Prostate gland (tissue), 2 donors: ENCODE measurements at places on chromosomes 2 and 18. TPM values are rescaled to one million over a fixed set of nuclear protein-coding genes. Genes with fewer than 3 reads are reported as not detected.
A peak's percentile ranks its signal among the peaks of the same experiment; 100 is the strongest.

DNA sequence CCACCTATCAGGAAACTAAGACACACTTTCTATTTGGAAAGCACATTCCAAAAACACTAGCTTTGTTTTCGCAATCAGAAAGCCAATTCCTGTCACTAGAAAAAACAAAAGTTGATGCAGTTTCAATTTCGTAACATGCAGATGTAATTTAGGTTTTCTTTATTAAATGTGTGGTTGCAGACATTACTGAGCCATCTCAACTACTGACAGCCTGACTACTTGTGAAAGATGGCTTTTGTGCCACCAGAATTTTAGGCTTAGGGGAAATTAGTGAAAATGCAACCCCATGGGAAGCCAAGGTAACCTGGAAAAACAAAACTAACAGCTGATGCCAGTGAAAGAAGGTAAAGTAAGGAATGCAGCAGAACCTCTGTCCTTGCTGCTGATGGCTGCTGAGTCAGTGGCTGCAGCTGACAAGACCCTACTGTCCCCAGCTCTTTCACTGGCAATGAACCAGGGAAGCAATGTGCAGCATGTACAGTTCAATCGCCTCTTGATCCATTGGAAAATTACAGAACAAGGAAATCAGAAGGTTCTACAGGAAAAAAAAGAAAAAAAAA, 34.9 kb downstream of the FEZ2 start:
- H3K4me3 ChIP-seq, result no peak overlapping the region
- no peak for DNase-seq
- H3K4me1 ChIP-seq, result no peaks in the 10 kb centered on the region
- no peaks in the 10 kb centered on the region for H3K27me3 ChIP-seq

DNA sequence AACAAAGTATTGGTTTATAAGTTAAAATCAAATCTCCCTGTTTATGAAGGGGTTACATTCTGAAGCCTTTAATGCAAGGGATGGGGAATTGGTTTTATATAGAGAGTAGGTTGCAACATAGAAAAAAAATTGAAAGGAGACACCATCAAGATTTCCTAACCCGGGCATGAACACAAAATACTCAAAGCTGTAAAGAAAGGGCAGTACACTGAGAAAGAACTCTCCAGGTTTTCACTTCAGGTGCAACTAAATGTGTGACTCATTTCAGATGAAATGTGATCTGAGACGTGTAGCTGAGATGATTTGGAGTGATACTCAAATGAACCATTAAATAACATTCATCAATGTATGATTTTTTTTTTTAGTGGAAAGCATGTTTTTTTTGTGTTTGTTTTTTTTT, 43.6 kb downstream of the SANBR start:
- H3K27me3 ChIP-seq, result no peaks in the 10 kb centered on the region
- no peak overlapping the region for H3K27ac ChIP-seq
- H3K36me3 ChIP-seq, result no peaks in the 10 kb centered on the region
- no peak for DNase-seq

GRCh38 chr18:48956356-48956755, 5.6 kb upstream of the SMAD7 start:
- no peaks in the 10 kb centered on the region for H3K4me1 ChIP-seq
- no peaks in the 10 kb centered on the region for H3K27me3 ChIP-seq
- no peak overlapping the region for H3K4me3 ChIP-seq
- DNase-seq, result no peak
- no peaks in the 10 kb centered on the region for H3K36me3 ChIP-seq
- peak overlapping the region; percentile 25 for H3K27ac ChIP-seq

DNA sequence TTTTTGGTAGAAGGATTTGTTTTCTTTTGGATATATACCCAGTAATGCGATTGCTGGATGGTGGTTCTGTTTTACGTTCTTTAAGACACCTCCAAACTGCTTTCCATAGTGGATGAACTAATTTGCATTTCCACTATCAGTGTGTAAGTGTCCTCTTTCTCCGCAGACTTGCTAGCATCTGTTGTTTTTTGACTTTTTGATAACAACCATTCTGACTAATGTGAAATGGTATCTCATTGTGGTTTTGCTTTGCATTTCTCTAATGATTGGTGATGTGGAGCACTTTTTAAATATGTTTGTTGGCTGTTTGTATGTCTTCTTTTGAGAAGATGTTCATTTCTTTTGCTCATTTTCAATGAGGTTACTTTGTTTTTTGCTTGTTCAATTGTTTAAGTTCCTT, 260.9 kb upstream of the CWC22 start:
- no peaks in the 10 kb centered on the region for H3K36me3 ChIP-seq
- no peaks in the 10 kb centered on the region for H3K4me1 ChIP-seq
- H3K27me3 ChIP-seq, result no peaks in the 10 kb centered on the region
- no peak for DNase-seq
- H3K27ac ChIP-seq, result no peak overlapping the region
- no peak overlapping the region for H3K4me3 ChIP-seq

GRCh38 chr2:46535360-46535759, 56.0 kb downstream of the TMEM247 start:
- no peak overlapping the region for H3K4me3 ChIP-seq
- H3K27me3 ChIP-seq, result no peaks in the 10 kb centered on the region
- no peak overlapping the region for H3K27ac ChIP-seq
- no peak for DNase-seq
- no peaks in the 10 kb centered on the region for H3K4me1 ChIP-seq

DNA sequence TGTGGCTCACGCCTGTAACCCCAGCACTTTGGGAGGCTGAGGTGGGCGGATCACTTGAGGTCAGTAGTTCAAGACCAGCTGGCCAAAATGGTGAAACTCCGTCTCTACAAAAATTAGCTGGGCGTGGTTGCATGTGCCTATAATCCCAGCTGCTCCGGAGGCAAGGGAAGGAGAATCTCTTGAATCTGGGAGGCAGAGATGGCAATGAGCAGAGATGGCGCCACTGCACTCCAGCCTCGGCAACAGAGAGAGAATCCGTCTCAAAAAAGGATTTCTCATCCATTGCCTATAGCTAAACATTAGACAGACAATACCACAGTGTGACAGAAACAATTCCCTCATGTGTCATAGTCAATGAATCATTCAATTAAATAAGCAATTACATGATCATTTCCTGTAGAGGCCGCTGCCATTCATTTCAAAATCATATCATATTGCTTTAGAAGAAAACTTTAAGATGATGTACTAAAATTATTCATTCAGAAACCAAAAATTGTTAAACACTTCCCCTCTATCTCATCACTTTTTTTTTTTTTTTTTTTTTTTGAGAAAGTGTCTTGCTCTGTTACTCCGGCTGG, 69.5 kb upstream of the TGIF1 start:
- no peak overlapping the region for H3K27ac ChIP-seq
- no peaks in the 10 kb centered on the region for H3K36me3 ChIP-seq
- no peak overlapping the region for H3K4me3 ChIP-seq

DNA sequence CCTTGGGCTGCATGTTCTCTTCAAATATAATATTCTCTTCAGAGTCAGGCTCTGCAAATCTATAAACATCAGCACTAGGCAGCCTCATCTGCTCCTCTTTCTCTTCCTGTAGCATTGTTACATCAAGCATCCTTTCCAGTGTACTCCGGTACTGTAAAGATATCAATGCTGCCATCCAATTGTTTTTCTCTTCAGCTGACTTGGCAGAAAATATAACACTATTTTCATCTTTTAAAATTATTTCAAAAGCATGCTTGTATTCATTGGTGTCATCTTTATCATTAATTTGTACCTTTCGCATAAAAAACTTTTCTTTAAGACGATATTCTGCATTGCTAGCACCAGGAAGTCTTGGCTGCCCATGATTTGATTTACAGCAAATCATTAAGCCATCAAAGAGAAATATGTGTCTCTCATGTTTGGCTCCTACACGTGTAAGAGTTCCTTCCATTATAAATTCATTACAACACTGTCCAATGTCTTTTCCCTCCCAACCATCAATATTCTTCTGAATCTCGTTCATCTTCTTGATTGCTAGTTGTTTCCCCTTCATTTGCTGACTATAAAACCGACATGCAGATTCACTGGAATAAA, 98.1 kb downstream of the SOS1 start:
- H3K36me3 ChIP-seq, result no peaks in the 10 kb centered on the region
- H3K4me3 ChIP-seq, result no peak overlapping the region
- H3K4me1 ChIP-seq, result no peaks in the 10 kb centered on the region
- no peak for DNase-seq
- no peaks in the 10 kb centered on the region for H3K27me3 ChIP-seq

DNA sequence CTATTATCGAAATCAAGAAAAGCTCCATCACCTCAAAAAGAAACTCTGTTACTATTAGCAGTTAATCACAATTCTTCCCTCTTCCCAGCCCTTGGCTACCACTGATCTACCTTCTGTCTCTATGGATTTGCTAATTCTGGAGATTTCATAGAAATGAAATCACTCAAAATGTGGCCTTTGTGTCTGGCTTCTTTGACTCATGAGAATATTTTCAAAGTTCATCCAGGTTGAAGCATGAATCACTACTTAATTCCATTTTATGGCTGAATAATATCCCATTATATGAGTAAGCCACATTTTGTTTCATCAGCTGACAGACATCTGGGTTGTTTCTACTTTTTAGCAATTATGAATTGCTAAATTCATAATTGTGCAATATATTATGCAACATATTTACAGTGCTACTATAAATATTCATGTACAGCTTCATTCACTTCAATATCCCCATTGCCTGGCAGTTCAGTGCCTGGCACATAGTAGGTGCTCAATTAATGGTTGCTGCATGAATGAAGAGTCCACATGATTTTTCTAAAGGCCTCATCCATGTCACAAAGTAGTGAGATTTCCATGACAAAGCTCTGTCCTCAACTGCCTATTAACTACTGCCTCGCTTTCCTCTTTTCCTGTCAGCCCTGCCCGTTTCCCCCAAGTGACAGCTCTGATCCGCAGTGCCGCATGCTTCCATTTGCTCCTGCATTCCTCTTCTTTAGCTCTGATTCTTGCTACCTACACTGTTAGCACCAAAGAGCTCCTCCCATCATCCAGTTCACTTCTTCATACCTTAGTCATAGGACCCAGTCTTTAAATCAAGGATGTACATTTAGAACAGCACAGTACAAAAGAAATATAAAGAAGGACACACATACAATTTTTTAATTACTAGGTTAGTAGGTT, 32.8 kb downstream of the CCDC93 start:
- no peak for DNase-seq
- no peaks in the 10 kb centered on the region for H3K36me3 ChIP-seq
- no peak overlapping the region for H3K27ac ChIP-seq

DNA sequence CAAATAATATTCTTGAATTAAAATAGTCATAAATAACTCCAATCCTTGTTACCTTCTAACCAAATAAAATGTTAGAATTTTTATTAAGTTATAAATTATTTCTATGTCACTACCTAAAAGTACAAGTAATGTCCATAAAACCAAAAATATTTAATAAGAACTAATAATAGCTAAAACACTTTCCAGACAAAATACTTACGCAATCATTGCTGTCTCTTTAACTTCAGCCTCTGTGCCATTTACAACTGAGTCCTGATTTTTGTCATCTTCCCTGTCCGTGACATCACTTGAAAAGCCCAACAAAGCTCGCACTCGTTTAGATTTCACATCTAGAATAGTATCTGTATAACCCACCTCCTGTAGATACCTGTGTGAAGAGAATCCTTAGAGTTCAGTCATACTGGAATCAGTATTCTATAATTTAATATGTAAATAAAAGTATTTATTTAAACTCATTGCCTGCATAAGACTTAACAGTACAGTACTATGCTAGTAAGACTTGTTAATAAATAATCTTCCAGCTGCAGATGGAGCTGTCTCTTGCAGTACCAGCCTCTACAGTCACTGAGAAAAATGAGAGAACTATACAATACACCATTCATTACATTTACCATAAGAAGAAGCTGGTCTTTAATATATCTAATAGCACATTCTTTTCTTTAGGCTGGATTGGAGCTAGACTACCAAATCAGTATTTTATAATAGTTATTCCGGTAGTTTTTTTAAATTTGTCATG, 63.8 kb downstream of the STRN start:
- no peak for DNase-seq
- no peak overlapping the region for H3K4me3 ChIP-seq
- no peaks in the 10 kb centered on the region for H3K36me3 ChIP-seq
- H3K27ac ChIP-seq, result no peak overlapping the region

GRCh38 chr18:44090453-44090852, 590.2 kb upstream of the SETBP1 start:
- H3K4me1 ChIP-seq, result no peaks in the 10 kb centered on the region
- H3K4me3 ChIP-seq, result no peak overlapping the region
- no peaks in the 10 kb centered on the region for H3K36me3 ChIP-seq
- no peaks in the 10 kb centered on the region for H3K27me3 ChIP-seq

DNA sequence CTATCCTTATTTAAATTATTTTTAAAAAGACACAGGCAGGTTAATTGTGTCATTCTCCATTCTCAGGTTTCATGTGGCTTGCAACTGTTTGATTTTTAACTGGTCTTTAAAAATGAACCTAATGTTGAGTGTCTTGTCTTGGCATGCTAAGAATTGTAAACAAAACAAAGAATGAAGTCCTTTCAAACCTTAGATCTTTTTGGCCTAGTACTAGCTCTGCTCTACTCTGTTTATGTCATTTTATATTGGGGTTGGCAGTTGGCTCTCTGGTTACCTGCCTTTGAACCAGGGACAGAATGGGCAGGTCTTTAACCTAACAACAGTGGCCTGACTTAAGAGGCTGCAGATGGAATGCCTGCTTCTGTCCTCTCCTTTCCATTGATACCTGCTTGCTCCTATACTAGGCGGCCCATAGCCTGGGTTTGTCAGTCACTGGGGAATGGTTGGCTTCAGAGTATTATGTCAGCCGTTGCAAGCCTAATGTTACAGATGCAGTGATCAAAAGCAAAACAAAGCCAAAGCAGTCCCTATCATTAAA, 85.5 kb downstream of the MTA3 start:
- H3K27ac ChIP-seq, result peak overlapping the region; percentile 37
- no peaks in the 10 kb centered on the region for H3K36me3 ChIP-seq
- peak; percentile 44 for DNase-seq
- H3K4me3 ChIP-seq, result no peak overlapping the region
- no peaks in the 10 kb centered on the region for H3K4me1 ChIP-seq

GRCh38 chr2:114034742-114035141, 144.9 kb downstream of the ACTR3 start:
- DNase-seq, result no peak
- H3K27me3 ChIP-seq, result no peaks in the 10 kb centered on the region
- H3K4me3 ChIP-seq, result no peak overlapping the region
- no peak overlapping the region for H3K27ac ChIP-seq
- no peaks in the 10 kb centered on the region for H3K4me1 ChIP-seq
- H3K36me3 ChIP-seq, result no peaks in the 10 kb centered on the region

GRCh38 chr18:77676910-77677309, 427.3 kb downstream of the GALR1 start:
- no peaks in the 10 kb centered on the region for H3K36me3 ChIP-seq
- no peaks in the 10 kb centered on the region for H3K4me1 ChIP-seq
- H3K4me3 ChIP-seq, result no peak overlapping the region
- DNase-seq, result peak; percentile 35

DNA sequence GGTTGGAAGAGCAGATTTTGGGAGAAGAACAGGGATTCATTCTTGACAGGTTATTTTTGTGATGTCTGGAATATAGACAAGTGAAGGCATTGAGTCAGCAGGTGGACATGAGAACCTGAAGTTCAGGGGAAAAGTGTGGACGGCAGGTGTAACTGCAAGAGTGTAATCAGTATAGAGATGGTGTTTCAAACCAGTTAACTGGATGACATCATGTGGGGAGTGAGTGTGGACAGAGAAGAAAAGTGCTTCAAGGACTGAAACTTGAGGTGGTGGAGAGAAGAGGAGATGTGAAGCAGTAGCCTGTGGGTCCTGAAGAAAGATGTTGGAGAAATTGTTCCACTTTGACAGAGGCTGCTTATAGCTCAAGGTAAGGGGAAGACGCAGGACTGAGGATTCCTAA, 7.1 kb downstream of the IL1RL1 start:
- DNase-seq, result no peak
- no peak overlapping the region for H3K27ac ChIP-seq
- no peaks in the 10 kb centered on the region for H3K36me3 ChIP-seq

Gene ESPNL
- total RNA-seq, result 3.9 TPM

Gene OTOF
- 0.68 TPM for total RNA-seq

Gene APOB
- 0.09 TPM for total RNA-seq

Gene ASTL
- 0.57 TPM for total RNA-seq

Gene M1AP
- 0.18 TPM for total RNA-seq

Gene SOX11
- not detected for total RNA-seq
